H1 (cell line): ENCODE measurements at places on chromosomes 11 and 22.

DNA sequence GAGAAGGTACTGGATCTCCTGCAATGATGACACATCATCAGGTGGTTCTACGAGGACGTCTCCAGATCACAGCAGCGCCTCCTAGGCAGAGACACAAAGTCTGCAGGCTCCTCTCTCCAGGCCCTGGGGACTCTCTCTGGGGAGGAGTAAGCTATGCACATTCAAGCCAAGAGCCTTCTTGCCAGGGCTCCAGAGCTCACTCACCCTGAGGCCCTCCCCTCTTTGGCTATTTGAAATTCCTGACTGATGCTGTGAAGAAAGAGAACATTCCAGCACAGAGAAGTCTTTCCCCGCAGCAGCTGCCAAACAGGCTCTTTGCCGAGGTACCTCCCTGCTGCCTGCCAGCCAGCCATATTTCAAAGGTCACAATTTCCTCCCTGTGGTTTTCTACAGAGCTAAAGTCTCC, 204.9 kb downstream of the CSNK2A3 start:
- no peak overlapping the region for H3K27ac ChIP-seq
- no peak overlapping the region for H3K4me3 ChIP-seq
- no peaks in the 10 kb centered on the region for H3K36me3 ChIP-seq
- peak; percentile 60 for DNase-seq
- no peaks in the 10 kb centered on the region; the same call in 1 of the 2 replicates for H3K4me1 ChIP-seq

- no peak overlapping the region for H3K4me3 ChIP-seq
- DNase-seq = no peak
- H3K36me3 ChIP-seq = no peaks in the 10 kb centered on the region
- H3K27me3 ChIP-seq = no peaks in the 10 kb centered on the region
- H3K4me1 ChIP-seq = peaks cover 3% of the 10 kb centered on the region; the same call in 1 of the 2 replicates
These were observed 26.8 kb upstream of the B3GAT1 start for GRCh38 chr11:134438542-134439537.

DNA sequence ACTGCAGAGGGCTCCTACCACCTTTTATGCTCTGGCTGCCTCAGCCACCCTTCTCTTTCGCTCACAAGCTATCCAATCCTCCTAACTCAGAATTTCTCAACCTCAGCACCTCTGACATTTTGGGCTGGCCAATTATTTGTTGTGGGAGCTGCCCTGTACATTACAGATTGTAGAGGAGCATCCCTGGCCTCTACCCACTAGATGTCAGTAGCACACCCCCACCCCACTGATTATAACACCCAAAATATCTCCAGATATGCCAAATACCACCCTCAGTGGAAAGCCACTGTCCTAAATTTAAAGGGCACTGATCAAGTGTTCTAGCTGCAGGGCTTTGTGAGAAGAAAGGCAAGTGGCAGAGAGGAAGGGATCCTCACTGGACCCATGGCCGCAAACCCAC, 443.1 kb downstream of the SOX6 start:
- H3K27ac ChIP-seq = no peak overlapping the region
- no peaks in the 10 kb centered on the region for H3K36me3 ChIP-seq
- no peak for DNase-seq
- no peaks in the 10 kb centered on the region for H3K27me3 ChIP-seq
- no peaks in the 10 kb centered on the region for H3K4me1 ChIP-seq

DNA sequence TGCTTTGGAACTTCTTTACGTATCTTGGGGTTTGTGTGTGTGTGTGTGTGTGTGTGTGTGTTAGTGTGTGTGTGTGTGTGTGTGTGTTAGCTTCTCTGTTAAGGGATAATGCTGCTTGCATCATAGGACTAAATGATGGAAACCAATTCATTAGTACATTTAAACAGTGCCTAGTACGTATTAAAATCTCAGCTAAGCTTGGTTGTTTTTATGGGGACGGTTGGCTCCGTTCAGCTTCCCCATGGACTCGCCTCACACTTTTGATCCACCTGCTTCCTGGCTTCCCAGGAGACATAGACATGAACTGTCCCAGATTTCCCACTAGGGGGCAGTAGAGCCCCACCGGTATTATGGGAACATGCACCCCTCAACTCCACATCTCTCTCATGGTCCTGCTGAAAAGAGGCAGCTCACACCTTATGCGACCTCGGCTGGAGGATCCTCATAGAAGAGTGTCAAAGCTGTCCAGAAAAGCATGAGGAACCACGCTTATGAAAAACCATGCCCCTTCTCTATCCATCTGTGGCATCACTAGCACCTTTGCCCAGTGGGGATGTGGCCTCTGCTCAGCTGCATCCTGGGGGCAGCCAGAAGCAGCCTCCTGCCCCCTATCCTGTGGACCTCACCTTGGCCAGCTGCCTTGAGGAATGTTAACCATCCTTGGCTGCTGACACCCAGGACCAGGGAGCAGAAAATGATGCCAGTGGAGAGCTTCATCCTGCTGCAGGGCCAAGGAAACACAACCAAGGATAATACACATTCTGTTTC, 9.7 kb upstream of the SAAL1 start:
- no peak overlapping the region for H3K27ac ChIP-seq
- peak; percentile 60 for DNase-seq
- no peaks in the 10 kb centered on the region for H3K4me1 ChIP-seq
- H3K36me3 ChIP-seq = no peaks in the 10 kb centered on the region

DNA sequence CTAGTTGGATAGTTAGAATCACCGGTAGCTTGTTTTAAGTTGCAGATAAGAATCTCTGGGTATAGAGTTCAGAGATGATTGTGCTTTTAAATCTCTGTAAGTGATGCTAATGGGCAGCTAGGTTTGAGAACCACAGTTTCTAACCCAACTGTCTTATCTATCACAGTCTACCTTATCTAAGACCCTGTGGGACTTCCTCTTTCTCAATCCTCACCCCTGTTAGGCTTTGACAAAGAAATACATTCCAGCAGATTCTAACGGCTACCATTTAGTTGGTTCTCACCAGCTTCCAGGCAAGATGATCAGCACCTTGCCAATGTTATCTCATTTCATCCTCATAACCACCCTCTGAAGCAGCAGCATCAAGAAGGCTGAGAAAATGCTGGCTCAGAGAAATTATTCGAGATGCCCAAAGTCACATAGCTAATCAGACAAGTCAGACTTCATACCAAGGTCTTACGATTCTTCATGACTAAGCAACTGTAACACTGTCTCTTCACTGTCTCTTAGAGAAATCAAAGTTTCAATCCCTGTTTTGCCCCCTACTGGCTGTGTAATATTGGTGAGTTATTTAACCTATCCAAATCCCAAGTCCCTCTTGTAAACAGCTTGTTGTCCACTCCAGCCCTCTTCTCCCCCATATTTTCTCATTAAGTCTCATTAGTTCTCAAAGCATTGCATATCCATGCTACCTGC, 192.4 kb upstream of the API5 start:
- H3K4me3 ChIP-seq = no peak overlapping the region
- H3K27ac ChIP-seq = no peak overlapping the region
- H3K27me3 ChIP-seq = no peaks in the 10 kb centered on the region
- no peak for DNase-seq
- no peaks in the 10 kb centered on the region for H3K36me3 ChIP-seq
- no peaks in the 10 kb centered on the region for H3K4me1 ChIP-seq

GRCh38 chr11:34427186-34427805, 11.4 kb upstream of the CAT start:
- no peak overlapping the region for H3K27ac ChIP-seq
- H3K4me1 ChIP-seq = no peaks in the 10 kb centered on the region
- no peak overlapping the region for H3K4me3 ChIP-seq
- no peak for DNase-seq
- no peaks in the 10 kb centered on the region for H3K27me3 ChIP-seq
